ENCODE measurements at places on chromosomes 16 and 17.

- peak; percentile 33 for DNase-seq
Measured at GRCh38 chr16:46736695-46737094, 11.4 kb downstream of the MYLK3 start.

DNA sequence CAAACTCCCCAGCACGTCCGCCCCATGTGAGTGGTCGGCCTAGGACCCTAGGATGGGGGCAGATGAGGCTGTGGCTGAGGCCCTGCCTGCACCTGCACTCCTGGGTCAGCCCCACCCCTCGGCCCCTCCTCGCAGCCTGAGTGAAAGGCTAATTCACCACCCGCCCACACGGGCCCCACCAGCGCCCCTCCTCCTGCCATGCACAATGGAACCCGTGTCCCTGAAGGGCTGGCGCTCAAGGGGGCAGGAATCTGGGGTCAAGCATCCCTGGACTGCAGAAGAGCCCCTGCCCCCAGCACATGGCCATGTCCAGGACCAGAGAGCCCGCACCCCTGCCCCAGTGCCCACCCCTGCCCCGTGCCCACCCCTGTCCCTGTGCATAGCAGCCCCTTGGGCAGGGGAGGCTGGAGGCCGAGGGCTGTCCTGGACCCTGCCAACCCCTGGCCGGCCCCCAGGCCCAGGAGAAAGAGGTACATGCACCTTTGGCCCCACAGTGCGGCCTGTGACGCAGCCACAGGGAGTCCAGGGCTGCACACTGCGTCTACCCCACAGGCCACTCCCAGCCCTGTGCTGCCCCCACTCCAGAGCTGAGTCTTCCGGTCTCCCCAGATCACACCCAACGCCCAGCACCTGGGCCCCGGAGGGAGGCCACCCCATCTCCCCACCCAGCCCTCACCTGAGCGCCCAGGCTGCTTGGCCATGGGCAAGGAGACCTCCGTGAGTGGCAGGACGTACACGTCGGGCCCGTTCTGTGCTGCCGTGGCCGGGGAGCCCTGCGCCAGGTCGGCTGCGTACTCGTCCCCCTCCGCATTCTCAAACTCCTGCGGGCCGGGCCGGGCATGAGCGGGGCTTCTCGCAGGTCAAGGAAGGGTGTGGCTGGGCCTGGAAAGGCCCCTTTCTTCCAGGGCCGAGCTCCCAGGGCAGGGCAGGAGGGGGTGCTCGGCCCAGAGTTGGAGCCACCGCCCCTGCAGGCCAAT is 34.6 kb upstream of the PVALEF start:
- DNase-seq: no peak

DNA sequence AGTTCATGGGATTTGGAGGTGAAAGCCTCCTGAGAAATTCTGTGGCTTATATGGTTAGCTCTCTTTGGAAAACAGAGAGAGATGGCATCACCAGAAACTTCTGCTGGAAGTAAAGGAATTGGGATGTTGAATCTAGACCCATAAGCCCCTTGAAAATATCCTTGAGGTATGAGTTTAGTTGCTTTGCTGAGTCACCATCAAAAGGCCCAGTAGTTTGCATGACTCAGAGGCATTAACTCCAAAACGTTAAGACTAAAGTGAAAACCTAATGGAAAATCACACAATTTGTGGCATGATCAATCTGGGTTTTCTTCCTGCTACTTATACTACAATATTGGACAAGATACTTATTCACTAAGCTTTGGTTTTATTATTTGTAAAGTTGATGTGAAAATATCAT is 349.2 kb upstream of the SALL1 start:
- DNase-seq: no peak

- DNase-seq: no peak
Measured at GRCh38 chr16:4285167-4285566, 12.3 kb upstream of the TFAP4 start.

DNA sequence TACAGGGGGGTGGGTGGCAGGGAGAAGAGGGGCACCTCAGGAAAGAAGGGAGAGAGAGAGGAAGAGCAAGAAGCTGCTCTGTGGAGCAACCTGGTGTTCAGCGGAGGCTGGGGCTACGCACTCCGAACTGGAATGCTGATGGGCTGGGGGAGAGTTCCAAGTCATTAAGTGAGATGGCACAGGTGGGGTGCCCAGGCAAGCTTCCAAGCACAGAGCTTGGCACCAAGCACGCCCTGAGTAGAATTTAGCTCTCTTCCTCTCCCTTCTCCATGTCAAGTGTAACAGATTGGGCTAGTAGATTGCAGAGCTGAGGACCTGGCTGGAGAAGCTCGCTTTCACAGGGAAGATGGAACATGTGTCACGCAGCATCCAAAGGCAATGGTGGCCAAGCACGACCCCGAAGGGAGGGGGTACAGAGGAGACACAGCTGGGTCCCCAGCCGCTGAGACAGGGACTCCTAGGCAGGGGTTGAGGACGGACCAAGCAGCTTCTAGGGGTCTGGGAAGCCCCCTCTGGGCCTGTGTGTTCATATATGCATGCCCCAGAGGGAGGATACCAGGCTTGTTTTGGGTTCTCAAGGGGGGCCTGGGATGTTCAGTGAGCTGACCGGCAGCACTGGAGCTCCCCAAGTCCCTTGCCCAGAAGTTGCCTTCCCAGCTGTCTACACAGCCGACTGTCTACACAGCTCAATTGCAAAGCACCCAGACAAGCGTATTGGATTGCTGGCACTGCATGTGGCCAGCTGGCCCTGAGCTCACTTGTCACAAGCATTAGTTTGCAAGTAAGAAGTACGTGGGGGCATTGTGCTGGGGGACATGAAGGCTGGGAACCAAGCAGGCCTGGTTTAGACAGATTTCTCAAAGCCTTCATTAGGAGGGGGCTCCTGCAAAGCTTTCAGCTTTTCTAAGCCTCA is 247.8 kb downstream of the ENGASE start:
- no peak for DNase-seq

DNA sequence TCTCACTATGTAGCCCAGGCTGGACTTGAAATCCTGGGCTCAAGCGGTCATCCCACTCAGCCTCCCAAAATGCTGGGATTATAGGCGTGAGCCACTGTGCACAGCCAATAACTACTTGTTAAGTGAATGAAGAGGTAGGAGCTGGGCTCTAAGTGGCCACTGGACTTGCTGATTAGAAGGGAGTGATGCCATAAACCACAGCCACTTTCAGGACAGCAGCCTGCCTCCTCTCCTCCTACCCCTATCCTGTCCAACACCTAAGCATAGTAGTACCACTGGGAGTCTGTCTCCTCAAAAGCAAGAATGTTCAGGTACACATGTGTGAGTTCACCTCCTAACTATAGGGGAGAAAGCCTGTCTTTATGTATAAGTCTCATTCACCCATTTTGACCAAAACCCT is 12.2 kb upstream of the COG7 start:
- DNase-seq: no peak

- DNase-seq: peak; percentile 83
Measured at GRCh38 chr17:48637323-48638260, 11.4 kb upstream of the HOXB9 start.

- peak; percentile 56 for DNase-seq
Measured at GRCh38 chr16:4316864-4317531, 1.1 kb downstream of the GLIS2 start.

DNA sequence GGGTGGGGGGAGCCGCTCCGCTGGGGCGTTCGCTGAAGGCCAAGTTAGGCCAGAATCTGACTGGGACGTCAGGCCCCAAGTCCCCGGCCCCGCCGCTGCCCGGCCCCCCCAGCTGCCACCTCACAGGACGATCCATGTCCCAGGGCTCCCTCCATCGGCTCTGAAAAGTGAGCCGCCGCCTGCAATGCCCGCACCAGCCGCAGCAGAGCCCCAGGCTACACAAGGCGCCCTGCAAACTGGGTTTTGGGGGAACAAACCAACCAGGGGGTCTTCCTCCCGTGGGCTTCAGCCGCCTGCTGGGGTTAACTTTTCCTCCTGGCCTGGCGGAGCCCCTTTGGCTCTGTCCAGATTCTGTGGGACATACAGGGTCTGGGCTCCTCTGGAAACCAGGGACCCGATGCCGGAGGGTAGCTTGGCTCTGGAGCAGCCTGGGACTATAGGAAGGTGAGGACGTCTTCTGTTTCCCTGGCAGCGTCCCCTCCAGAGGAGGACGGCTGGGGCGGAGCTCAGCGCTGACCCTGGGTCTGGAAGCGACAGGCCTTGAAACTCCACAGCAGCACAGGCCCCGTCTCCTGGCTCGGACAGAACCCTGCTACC is 835 bp downstream of the NME4 start:
- DNase-seq: peak; percentile 61

GRCh38 chr16:28858421-28858820 is 5.2 kb upstream of the SH2B1 start:
- DNase-seq: no peak

- DNase-seq: no peak
Measured at GRCh38 chr17:77490361-77491183, 349.8 kb downstream of the SEC14L1 start.

DNA sequence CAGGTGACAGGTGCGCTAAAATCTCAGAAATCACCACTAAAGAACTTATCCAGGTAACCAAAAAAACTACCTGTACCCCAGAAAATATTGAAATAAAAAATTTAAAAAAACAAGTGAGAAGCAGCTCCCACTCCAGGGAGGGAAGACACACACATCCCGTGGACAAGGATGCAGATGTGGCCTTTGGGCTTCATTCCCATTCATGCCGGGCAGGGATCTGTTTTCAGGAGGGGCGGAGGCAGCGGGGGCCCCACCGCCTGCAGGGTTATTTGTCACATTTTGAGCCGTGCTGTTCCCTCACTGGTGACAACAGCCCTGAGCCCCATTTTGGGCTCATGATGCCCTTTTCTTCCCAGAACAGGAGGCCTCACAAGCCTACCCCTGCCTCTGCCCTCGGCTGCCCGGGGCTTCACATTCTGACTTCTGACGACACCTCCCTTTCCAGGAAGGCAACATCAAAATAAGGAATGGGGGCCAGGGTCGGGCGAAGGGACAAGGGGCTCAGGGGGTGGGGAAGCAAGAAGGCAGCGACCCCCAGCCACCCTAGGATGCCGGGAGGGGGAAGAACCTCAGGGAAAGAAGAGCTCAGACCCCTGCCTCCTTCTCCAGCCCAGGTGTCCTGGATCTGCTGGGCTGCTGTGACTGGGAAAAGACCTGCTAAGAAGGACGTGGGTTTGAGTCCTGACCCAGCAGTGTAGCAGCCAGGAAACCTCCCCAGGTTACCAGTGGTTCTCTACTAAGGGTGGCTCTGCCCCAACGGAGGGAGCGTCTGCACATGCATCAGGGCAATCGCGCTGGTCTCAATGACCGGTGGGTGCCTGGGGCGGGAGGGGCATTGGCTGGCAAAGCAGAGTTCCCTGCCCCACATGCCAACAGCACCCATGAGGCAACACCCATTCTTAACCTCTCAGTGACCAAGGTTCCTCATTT is 2.3 kb upstream of the CD79B start:
- no peak for DNase-seq

DNA sequence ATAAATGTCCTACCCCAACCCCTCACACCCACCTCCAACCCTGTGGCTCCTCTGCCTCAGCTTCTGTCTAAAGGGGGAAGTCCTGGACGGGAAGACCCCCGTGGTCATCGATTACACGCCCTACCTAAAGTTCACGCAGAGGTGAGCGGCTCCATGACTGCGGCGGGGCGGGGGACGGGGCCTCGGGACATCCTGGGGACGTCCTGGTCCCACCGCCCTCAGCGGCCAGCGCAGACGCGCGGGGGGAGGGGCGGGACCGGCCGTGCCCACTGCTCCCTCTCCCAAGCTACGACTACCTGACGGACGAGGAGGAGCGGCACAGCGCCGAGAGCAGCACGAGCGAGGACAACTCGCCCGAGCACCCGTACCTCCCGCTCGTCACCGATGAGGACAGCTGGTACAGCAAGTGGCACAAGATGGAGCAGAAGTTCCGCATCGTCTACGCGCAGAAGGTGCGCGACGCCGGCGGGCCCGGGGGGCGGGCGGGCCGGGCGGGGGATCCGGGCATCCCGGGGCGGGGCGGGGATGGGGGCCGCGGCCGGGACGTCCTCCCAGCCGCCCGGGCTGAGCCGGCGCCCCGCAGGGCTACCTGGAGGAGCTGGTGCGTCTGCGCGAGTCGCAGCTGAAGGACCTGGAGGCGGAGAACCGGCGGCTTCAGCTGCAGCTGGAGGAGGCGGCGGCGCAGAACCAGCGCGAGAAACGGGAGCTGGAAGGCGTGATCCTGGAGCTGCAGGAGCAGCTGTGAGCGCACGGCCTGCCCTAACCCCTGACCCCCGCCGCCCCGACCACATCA is 6.7 kb downstream of the RUNDC3A start:
- DNase-seq: peak; percentile 44

DNA sequence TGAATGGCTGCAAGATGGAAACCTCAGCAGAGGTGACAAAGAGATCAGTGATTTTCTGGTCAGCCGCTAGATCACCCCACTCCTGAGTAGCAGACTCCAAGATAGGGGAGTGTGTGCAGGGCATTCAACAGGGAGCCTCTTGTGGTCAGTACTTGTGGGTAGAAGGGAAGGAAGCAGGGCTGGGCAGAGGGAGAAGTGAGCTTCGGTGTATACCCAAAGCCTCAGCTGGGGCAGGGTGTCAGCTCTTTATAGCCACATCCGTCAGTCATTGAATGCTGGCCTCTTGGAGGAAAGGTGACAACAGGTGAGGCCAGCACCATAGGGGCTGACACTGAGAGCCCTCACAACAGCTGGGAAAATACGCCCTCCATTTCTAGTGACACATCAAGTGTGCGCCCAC is 2.2 kb upstream of the SLC12A3 start:
- no peak for DNase-seq

- DNase-seq: no peak
Measured at GRCh38 chr16:61128545-61129323, 907.5 kb downstream of the CDH8 start.

DNA sequence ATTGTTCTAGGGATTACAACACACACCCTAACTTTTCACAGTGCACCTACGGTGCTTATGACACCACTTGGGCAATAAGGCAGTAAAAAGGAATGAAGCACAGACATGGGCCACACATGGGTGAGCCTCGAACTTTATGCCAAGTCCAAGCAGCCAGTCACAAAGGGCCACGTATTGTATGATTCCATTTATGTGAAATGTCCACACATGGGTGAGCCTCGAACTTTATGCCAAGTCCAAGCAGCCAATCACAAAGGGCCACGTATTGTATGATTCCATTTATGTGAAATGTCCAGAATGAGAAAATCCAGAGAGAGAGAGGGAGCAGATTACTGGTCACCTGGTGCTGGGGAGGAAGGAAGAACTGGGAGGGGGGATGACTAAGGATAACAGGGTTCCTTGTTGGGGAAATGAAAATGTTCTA is 22.2 kb downstream of the RMI2 start:
- DNase-seq: no peak

- DNase-seq: no peak
Measured at GRCh38 chr17:7744416-7744815, 26.9 kb downstream of the DNAH2 start.

GRCh38 chr17:73566905-73567782 is 77.1 kb downstream of the SDK2 start:
- DNase-seq: peak; percentile 32

- DNase-seq: no peak
Measured at GRCh38 chr16:20781697-20782096, 17.9 kb downstream of the ACSM3 start.

GRCh38 chr16:15477802-15478201 is 43.4 kb downstream of the BMERB1 start:
- no peak for DNase-seq
